Prostate gland (tissue), 2 donors: ENCODE measurements at places on chromosomes 16 and 17. TPM values are rescaled to one million over a fixed set of nuclear protein-coding genes. Genes with fewer than 3 reads are reported as not detected.

The EVPLL gene
- total RNA-seq = 1.6 TPM

The MARCHF10 gene
- 29.7 TPM for total RNA-seq

The LYRM9 gene
- total RNA-seq = 30.9 TPM

The EXOC3L1 gene
- total RNA-seq = 1.1 TPM

The CORO6 gene
- 33.5 TPM for total RNA-seq

The KDM6B gene
- 12.7 TPM for total RNA-seq

The C16orf86 gene
- 10.0 TPM for total RNA-seq

The ZNF652 gene
- total RNA-seq = 59.7 TPM

The MAP2K4 gene
- total RNA-seq = 26.2 TPM

The TAT gene
- not detected for total RNA-seq

The BAHCC1 gene
- 11.4 TPM for total RNA-seq

The PMP22 gene
- total RNA-seq = 76.1 TPM

The RFNG gene
- total RNA-seq = 92.7 TPM

The CPD gene
- total RNA-seq = 102 TPM

The CD300E gene
- 0.45 TPM for total RNA-seq

The ST6GALNAC2 gene
- 21.0 TPM for total RNA-seq

The PTRH2 gene
- total RNA-seq = 38.3 TPM

The C16orf96 gene
- total RNA-seq = 3.8 TPM

The TMC6 gene
- total RNA-seq = 36.1 TPM
